ENCODE measurements at places on chromosomes 1 and 21. TPM values are rescaled to one million over a fixed set of nuclear protein-coding genes. Genes with fewer than 3 reads are reported as not detected.

FAM72A gene
- total RNA-seq, result 3.8 TPM

C4BPB gene
- 0.60 TPM for total RNA-seq

NPPB gene
- not detected for total RNA-seq

NIBAN1 gene
- 46.2 TPM for total RNA-seq

KLHDC8A gene
- total RNA-seq, result 20.7 TPM

MFSD2A gene
- total RNA-seq, result 3.1 TPM

GNG12 gene
- 61.3 TPM for total RNA-seq

SPRR2G gene
- not detected for total RNA-seq

LYPD8 gene
- total RNA-seq, result not detected

SELENBP1 gene
- 30.8 TPM for total RNA-seq

KDF1 gene
- total RNA-seq, result 0.27 TPM

AHDC1 gene
- total RNA-seq, result 38.8 TPM

Data from camera-type eye (tissue), 1 donor.